ENCODE measurements at places on chromosomes 3 and 15.

- DNase-seq, result no peak
These were observed 7.3 kb downstream of the RPL39L start for GRCh38 chr3:187131981-187132380.

DNA sequence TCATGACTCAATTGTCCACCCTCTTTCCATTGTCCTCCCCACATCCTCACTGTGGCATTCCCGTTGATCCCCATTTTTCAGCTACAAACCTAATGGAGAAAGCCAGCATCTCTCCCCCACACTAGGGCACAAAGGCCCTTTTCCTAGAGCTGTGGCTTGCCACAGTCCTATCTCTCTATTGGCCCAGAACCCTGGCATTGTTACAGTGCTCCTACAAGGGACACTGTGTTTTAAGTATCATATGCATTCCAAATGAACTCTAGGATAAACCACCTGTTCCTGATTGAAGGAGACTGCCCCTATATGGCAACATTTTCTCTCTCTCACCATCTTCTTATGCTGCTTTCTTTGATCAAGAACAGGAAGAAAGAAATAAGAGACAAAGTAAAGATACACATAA lies 69.4 kb upstream of the SKOR1 start:
- no peak for DNase-seq

DNA sequence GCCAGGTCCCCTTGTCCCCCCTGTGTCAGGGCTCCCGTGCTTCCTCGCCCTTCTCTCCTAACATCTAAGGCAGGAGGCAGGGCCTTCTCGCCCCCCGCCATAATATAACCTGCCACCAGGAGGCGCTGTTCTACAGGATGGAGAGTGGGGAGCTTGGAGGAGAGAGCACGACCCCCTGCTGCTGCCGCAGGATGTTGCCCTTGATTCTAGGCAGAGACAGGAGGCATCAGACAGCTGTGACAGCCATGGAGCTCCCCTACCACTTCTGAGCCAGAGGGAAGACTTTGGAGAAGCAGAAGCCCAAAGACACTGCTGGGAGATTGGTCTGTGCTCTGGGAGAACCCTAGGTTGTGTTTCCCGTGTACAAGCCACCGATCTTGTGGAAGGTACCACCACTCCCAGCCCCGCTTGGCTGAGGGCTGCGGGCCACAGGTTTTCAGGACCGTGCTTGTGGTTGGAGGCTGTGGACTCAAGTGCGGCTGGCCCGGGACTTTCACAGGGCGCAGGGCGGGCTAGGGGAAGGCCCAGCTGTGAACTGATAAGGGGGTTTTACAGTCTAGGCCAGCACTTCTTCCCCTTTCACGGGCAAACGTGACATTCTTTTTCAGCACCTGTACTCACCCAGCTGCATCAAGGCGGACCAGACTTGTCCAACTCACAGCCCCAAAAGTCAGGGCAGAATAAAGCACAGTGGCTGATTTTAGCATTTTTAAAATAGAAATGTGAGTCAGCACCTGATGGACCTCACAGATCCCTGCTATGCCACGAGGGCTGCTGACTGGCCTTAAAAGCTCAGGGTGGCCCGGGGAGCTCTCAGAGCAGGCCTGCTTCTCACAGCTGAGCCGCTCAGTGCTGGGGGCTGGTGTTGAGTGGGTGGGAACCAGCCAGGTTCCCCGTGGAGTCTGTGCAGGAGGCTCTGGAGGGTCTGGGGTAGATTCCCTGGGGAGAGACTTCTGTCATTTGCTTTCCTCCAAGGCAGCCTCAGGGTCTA lies 2.6 kb upstream of the TIGIT start:
- no peak for DNase-seq

DNA sequence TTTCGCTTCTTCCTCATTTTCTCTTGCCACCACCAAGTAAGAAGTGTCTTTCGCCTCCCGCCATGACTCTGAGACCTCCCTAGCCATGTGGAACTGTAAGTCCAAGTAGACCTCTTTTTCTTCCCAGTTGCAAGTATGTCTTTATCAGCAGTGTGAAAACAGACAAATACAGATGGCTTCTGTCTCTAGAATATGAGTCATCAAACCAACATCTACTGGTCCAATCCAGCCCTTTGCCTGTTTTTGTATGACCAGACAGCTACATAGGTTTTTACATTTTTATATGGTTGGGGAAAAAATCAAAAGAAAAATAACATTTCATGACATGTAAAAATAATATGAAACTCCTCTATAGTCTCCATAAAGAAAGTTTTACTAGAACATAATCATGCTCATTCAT lies 118.7 kb upstream of the PTPRG start:
- DNase-seq, result no peak

DNA sequence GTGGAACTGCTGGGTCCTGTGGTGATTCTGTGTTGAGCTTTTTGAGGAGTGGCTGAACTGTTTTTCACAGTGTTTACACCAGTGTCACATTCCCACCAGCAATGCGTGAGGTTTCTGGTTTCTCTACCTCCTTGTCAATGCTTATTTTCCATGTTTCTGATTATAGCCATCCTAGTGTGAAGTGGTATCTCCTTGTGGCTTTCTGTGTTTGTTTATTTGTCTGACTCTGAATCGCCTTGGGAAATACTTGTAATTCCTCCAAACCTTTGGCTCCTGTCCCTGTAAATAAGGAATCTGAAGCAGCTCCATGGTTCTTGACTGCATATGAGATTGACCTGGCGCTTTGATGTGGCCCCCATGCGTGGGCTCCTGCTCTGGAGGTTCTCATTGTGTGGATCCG lies 20.6 kb downstream of the FAN1 start:
- peak; percentile 66 for DNase-seq

- no peak for DNase-seq
These were observed 14.6 kb upstream of the TFRC start for GRCh38 chr3:196096382-196096953.

GRCh38 chr3:69669070-69669469 lies 70.2 kb upstream of the MITF start:
- DNase-seq, result no peak

- DNase-seq, result no peak
These were observed 532.8 kb downstream of the FOXP1 start for GRCh38 chr3:71050538-71051258.

- peak; percentile 2 for DNase-seq
These were observed 256.2 kb downstream of the ZNF621 start for GRCh38 chr3:40780925-40781406.

GRCh38 chr15:65077981-65078352 lies 1.4 kb downstream of the KBTBD13 start:
- no peak for DNase-seq

DNA sequence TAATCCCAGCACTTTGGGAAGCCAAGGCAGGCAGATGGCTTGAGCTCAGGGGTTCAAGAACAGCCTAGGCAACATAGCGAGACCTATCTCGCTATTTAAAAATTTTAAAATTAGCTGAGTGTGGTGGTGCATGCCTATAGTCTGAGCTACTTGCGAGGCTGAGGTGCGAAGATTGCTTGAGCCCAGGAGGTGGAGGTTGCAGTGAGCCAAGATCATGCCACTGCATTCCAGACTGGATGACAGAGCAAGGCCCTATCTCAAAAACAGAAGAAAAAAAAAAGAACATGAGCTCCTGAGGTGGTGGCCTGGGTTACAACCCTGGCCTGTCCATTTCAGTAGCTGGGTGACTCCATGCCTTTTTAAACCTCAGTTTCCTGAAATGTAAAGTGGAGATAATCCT lies 7.2 kb downstream of the DNASE1L3 start:
- DNase-seq, result no peak
